GM12878 (cell line): ENCODE measurements at places on chromosomes 13 and 19. TPM values are rescaled to one million over a fixed set of nuclear protein-coding genes. Genes with fewer than 3 reads are reported as not detected.

The URAD gene
- polyA plus RNA-seq: not detected in 2 replicates

The LRRC63 gene
- 0.56 and 0.87 TPM in 2 replicates for polyA plus RNA-seq

The KLK13 gene
- polyA plus RNA-seq: not detected in 2 replicates

The RASIP1 gene
- not detected in 2 replicates for polyA plus RNA-seq

The IGFL1 gene
- polyA plus RNA-seq: not detected in 2 replicates

The DENND1C gene
- polyA plus RNA-seq: 45.3 and 45.9 TPM in 2 replicates

The CYP4F2 gene
- 0.59 and 0.82 TPM in 2 replicates for polyA plus RNA-seq

- no peak overlapping the region for H3K27ac ChIP-seq
- H3K36me3 ChIP-seq: no peaks in the 10 kb centered on the region
- no peak for DNase-seq
These were observed 110.2 kb upstream of the TSHZ3 start for GRCh38 chr19:31459430-31459829.

DNA sequence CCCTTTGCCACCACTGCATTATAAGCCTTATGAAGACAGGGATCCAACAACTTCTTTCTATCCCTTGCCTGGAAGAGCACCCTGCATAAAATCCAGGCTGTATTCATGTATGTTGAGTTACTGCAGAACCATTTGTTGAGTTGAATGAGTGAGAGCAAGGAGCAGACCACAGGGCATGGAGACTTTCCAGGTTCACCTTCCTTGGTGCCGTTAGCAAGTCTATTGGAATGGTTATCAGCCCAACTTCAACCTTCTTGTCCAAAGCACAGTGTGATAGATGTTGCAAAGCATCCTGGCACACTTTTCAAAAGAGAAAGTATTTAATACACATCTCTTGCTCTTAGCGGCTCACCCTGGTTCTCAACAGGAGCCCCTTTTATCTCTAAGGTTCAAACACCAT, 100.9 kb upstream of the CLDN10 start:
- H3K4me3 ChIP-seq: no peak overlapping the region
- no peak for DNase-seq
- H3K36me3 ChIP-seq: no peaks in the 10 kb centered on the region
- H3K27me3 ChIP-seq: no peaks in the 10 kb centered on the region
- no peak overlapping the region for H3K27ac ChIP-seq

DNA sequence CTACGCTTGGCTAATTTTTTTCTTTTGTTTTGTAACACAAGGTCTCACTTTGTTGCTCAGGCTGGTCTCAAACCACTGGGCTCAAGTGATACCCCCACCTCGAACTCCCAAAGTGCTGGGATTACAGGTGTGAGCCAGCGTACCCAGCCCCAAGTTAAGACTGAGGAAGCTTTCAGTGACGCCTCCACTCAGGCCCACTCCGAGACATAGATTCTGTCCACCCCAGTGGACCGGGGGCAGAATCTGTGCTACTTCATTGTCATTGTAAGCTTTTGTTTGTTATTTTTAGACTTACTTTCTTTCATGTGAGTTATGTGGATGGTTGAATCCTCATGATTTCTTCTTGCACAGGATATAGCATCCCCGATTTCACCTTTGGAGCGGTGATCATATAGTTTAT, 156.9 kb upstream of the TSHZ3 start:
- DNase-seq: no peak
- H3K27me3 ChIP-seq: no peaks in the 10 kb centered on the region
- no peaks in the 10 kb centered on the region for H3K36me3 ChIP-seq
- H3K27ac ChIP-seq: no peak overlapping the region

DNA sequence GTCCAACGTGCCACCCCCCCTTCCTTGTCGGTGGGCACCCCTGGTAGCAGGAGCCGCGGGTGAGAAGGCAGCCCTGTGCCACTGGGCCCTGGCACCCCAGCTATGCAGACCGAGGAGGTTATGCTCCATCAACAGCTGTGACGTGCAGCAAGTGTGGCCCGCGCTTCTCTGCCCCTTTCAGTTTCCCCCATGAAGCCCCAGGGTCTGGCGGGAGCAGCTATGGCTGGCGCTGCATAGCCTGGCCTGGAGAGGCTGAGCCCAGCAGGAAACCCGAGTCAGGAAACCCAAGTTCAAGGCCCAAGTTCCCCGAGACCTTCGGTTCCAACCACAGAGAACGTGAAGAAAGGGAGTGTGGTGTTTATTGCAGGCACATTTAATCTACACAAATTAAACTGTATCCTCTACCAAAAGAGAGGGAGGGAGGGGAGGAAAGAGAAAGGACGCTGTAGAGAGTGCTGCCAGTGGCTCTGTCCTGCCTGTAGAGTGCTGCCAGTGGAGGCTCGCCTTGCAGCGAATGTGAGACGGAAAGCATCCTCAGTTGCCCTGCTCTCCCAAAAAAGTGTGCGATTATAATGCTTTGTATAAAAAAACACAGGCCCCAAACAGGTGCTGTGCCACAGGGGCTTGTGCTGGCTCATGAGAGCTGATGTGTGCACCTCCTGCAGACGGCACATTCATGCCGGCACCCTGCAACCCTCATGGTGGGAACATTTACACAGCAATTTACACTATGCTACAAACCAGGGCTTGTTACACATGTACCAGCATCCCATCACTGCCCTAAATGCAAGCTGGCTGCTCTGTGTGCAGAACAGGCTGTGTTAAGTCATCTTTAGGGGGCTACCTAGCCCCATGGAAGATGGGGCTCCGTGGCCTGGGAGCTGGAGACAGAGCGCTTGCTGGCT, 16.3 kb downstream of the POP4 start:
- no peak overlapping the region for H3K27ac ChIP-seq
- H3K27me3 ChIP-seq: no peaks in the 10 kb centered on the region
- peaks cover 17% of the 10 kb centered on the region for H3K4me1 ChIP-seq
- no peak overlapping the region for H3K4me3 ChIP-seq

DNA sequence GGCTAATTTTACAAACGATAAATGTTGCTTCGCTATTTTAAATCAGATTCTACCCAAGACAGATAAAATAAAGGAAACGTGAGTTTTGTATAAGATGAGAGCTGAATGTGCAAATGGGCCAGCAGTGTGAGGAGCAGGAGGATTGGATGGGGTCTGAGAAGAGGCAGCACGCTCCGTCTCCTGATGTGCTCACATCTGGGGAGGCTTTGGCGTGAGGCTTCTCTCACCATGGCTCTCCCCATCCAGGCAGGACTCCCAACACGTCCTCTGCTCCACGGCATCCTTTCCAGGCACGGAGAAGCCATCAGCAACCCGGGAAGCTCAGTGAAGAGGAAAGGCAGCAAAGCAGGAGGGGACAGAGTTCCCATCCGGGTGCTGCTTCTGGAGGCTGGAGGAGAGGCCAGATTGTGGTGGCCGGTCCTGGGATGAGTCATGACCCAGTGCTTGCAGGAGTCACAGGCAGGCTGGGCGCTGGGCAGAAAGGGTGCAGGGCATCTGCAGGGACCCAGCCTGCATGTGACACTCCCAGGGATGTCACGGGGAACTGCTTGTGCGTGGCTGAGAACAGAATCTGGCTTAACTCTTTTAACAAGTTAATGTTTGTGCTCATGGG, 47.5 kb downstream of the ZNF536 start:
- DNase-seq: no peak
- H3K4me1 ChIP-seq: no peaks in the 10 kb centered on the region

DNA sequence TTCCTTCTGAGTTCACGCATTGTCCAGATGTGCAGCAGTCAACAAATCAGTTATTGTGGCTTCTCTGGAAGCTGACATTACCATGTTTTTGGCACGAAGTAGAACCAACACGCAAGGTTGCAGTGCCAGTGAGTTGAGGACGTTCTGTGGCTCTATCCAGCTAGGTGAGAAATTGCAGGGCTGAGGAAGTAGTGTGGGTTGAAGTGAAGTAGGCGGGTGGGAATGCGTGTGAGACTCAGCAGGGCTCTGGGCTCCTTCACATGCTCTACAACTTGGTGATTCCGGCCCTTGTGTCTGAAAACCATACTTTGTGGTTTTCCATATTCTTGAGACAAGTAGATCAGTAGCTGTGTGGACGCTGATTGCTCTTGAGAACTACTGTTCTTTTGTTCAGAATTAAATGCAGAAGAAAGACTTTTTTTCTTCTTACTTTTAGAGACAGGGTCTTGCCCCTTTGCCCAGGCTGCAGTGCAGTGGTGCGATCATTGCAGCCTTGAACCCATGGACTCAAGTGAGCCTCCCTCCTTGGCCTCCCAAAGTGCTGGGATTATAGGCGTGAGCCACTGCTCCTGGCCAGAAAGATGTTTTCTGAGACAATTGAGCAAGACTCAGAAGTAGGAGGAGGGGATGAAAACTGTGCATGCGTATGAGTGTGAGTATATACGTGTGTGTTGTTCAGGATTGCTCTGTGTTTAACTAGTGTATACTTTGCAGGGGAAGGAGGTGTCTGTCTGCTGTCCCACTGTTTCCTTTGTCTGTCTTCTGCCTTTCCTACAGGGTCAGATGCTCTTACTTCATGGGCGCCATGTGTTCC, 46.2 kb downstream of the GATAD2A start:
- H3K27ac ChIP-seq: peak overlapping the region; percentile 50
- peak; percentile 68 for DNase-seq
- peaks cover 30% of the 10 kb centered on the region for H3K4me1 ChIP-seq

GRCh38 chr19:2235381-2236063, 607 bp downstream of the PLEKHJ1 start:
- H3K27me3 ChIP-seq: no peaks in the 10 kb centered on the region
- H3K4me3 ChIP-seq: peak overlapping the region; percentile 99
- H3K4me1 ChIP-seq: peaks cover 24% of the 10 kb centered on the region
- H3K36me3 ChIP-seq: peaks cover 3% of the 10 kb centered on the region; the same call in 1 of the 2 replicates
- H3K27ac ChIP-seq: peak overlapping the region; percentile 94

- H3K4me1 ChIP-seq: no peaks in the 10 kb centered on the region
- H3K27ac ChIP-seq: no peak overlapping the region
- H3K36me3 ChIP-seq: no peaks in the 10 kb centered on the region
- DNase-seq: no peak
- H3K27me3 ChIP-seq: no peaks in the 10 kb centered on the region
These were observed 36.3 kb downstream of the DACH1 start for GRCh38 chr13:71830736-71831135.

DNA sequence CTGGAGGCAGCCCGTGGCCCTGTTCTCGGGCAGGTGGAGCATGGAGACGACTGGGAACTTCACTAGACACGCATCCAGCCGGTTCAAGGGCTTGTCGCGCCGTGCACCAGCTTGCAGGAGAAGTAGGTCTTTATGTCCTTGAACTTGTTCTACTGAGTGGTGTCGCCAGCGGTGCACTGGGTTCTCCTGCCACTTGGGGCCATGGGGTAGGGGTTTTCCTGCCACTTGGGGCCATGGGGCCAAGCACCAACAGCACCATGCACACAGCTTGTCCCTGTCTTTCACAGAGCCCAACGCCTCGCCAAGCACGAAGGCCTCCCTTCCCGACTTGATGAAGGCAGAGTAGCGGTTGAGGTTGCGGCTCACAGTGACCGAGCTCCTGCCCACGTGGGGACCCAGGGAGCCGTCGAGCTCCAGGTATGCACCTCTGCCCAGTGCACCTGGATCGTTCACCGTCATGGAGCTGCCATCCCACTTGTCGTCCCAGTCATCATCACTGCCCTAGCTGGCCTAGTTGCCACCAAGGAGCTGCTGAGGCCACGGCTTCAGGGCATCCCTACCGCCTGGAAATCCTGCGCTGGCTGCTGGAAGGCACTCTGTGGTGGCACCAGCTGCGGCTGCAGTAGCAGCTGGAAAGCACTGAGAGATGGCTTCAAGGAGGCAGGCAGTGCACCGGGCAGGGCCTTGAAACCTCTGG, 40.5 kb upstream of the TPM4 start:
- H3K27ac ChIP-seq: no peak overlapping the region
- no peak overlapping the region for H3K4me3 ChIP-seq
- no peak for DNase-seq
- no peaks in the 10 kb centered on the region for H3K4me1 ChIP-seq
- H3K36me3 ChIP-seq: no peaks in the 10 kb centered on the region

DNA sequence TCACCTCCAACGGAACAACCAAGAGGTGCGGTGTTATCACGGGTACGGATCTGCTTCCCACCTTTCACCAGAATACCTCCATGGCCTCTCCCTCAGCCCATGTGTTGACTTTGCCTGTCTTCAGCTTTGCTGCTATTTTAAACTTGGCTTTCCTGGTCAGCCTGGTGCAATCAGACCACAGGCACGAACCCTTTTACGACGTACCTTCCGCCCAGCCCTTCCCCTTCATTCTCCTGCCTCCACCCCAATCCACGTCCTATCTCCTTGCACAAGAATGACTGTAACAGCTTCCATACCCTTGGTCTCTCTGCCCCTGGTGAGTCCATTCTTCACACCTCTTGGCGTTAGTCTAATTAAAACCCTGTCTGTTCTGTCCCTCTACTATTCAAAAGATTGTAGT, 431.7 kb downstream of the EFNB2 start:
- no peaks in the 10 kb centered on the region for H3K27me3 ChIP-seq
- no peaks in the 10 kb centered on the region for H3K4me1 ChIP-seq
- H3K27ac ChIP-seq: no peak overlapping the region
- DNase-seq: no peak
- H3K4me3 ChIP-seq: no peak overlapping the region

DNA sequence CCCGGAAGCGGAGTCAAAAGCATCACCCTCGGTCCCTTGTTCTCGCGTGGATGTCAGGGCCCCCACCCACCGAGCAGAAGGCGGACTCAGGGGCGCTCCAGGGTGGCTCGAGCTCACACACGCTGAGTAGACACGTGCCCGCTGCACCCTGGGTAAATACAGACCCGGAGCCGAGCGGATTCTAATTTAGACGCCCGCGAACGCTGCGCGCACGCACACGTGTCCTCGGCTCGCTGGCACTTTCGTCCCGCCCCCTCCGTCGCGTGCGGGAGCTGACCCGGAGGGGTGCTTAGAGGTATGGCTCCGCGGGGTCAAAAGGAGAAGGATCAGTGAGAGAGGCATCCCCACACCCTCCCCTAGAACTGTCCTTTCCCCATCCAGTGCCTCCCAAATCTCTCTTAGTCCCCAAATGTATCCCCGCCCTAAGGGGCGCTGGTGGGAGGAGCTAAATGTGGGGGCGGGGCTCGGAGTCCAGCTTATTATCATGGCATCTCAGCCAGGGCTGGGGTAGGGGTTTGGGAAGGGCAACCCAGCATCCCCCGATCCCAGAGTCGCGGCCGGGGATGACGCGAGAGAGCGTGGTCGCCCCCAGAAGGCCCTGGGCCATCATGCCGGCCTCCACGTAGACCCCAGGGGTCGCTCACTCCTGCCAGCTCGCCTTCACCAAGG, 451 bp upstream of the ICAM5 start:
- peaks cover 16% of the 10 kb centered on the region for H3K27me3 ChIP-seq
- peaks cover 18% of the 10 kb centered on the region; the same call in 1 of the 2 replicates for H3K36me3 ChIP-seq
- peak overlapping the region; percentile 77 for H3K4me3 ChIP-seq
- no peak for DNase-seq

- no peaks in the 10 kb centered on the region for H3K27me3 ChIP-seq
- no peaks in the 10 kb centered on the region for H3K36me3 ChIP-seq
- no peak overlapping the region for H3K27ac ChIP-seq
- DNase-seq: no peak
These were observed 388.6 kb downstream of the DCT start for GRCh38 chr13:94090773-94091480.

GRCh38 chr19:36528921-36529518, 949 bp upstream of the ZNF260 start:
- no peaks in the 10 kb centered on the region for H3K36me3 ChIP-seq
- H3K27ac ChIP-seq: peak overlapping the region; percentile 83
- DNase-seq: peak; percentile 19
- no peaks in the 10 kb centered on the region for H3K27me3 ChIP-seq
